ENCODE measurements at places on chromosomes 3 and 15. TPM values are rescaled to one million over a fixed set of nuclear protein-coding genes. Genes with fewer than 3 reads are reported as not detected.

LSAMP gene
- total RNA-seq, result 5.9 TPM

VGLL3 gene
- 3.1 TPM for total RNA-seq

CYP1A2 gene
- not detected for total RNA-seq

GP9 gene
- not detected for total RNA-seq

NLGN1 gene
- 16.9 TPM for total RNA-seq

IL17RE gene
- total RNA-seq, result not detected

SLC28A1 gene
- total RNA-seq, result not detected

SRGAP3 gene
- 1.8 TPM for total RNA-seq

CCDC33 gene
- 2.8 TPM for total RNA-seq

ZBBX gene
- total RNA-seq, result 1.0 TPM

CPLX3 gene
- total RNA-seq, result not detected

ALPK3 gene
- total RNA-seq, result 0.15 TPM

FBXW12 gene
- total RNA-seq, result not detected

TMEM207 gene
- not detected for total RNA-seq

BBS4 gene
- 49.8 TPM for total RNA-seq

WWTR1 gene
- total RNA-seq, result 47.4 TPM

OXTR gene
- total RNA-seq, result 0.27 TPM

HEXA gene
- total RNA-seq, result 93.0 TPM

AP2M1 gene
- total RNA-seq, result 766 TPM

TMIE gene
- total RNA-seq, result not detected

CGNL1 gene
- total RNA-seq, result 0.43 TPM

SCAMP5 gene
- total RNA-seq, result 3.6 TPM

FAM3D gene
- total RNA-seq, result 0.17 TPM

ZDHHC19 gene
- not detected for total RNA-seq

FAH gene
- total RNA-seq, result 56.6 TPM

AGBL1 gene
- not detected for total RNA-seq

TMEM89 gene
- not detected for total RNA-seq

ARPC4 gene
- 296 TPM for total RNA-seq

RBP2 gene
- total RNA-seq, result not detected

POPDC2 gene
- 0.06 TPM for total RNA-seq

NRROS gene
- 0.02 TPM for total RNA-seq

ITIH1 gene
- not detected for total RNA-seq

HRG gene
- total RNA-seq, result not detected

CERS3 gene
- not detected for total RNA-seq

NKIRAS1 gene
- total RNA-seq, result 8.2 TPM

CTXN2 gene
- not detected for total RNA-seq

CCR3 gene
- 0.29 TPM for total RNA-seq

MST1R gene
- 0.21 TPM for total RNA-seq
